NCI-H510A treated with DMSO at 0.1 percent for 48 hours (cell line): ENCODE measurements at places on chromosomes 11 and 22.
A peak's percentile ranks its signal among the peaks of the same experiment; 100 is the strongest.

GRCh38 chr11:75204012-75204674 lies 36.4 kb upstream of the TPBGL start:
- no peak for DNase-seq

DNA sequence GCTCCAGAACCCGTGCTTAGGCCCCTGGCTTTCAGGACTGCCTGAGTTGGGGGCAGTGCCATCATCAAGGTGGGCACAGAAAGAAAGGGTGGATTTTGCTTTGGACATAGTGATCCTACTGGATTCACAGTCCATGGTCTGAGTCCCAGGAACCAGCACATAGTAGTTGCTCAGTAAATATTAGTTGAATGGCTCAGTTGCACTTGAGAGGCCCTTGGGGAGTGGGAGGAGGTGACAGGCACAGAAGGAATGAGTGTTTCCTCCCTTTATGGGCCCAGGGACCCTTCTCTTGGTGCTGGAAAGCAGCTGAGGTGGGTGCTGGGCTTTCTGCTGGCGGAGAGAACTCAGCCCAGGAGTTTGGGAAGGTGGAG lies 16.6 kb downstream of the ARHGEF17 start:
- DNase-seq, result no peak

GRCh38 chr11:36160091-36160490 lies 129.1 kb downstream of the COMMD9 start:
- DNase-seq, result no peak

DNA sequence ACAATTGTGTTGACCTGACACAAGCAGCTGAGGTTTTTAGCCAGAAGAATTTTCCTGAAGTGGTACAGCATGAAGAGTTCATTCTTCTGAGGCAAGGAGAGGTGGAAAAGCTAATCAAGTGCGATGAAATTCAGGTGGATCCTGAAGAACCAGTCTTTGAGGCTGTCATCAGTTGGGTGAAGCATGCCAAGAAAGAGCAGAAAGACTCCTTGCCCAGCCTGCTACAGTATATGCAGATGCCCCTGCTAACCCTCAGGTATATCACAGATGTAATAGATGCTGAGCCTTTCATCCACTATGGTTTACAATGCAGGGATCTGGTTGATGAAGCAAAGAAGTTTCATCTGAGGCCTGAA lies 12.9 kb upstream of the SCARF2 start:
- no peak for DNase-seq

- no peak for DNase-seq
These were observed 24.1 kb upstream of the ANO1 start for GRCh38 chr11:70054004-70054403.

GRCh38 chr22:38943201-38943600 lies 14.2 kb upstream of the APOBEC3A start:
- DNase-seq, result no peak

DNA sequence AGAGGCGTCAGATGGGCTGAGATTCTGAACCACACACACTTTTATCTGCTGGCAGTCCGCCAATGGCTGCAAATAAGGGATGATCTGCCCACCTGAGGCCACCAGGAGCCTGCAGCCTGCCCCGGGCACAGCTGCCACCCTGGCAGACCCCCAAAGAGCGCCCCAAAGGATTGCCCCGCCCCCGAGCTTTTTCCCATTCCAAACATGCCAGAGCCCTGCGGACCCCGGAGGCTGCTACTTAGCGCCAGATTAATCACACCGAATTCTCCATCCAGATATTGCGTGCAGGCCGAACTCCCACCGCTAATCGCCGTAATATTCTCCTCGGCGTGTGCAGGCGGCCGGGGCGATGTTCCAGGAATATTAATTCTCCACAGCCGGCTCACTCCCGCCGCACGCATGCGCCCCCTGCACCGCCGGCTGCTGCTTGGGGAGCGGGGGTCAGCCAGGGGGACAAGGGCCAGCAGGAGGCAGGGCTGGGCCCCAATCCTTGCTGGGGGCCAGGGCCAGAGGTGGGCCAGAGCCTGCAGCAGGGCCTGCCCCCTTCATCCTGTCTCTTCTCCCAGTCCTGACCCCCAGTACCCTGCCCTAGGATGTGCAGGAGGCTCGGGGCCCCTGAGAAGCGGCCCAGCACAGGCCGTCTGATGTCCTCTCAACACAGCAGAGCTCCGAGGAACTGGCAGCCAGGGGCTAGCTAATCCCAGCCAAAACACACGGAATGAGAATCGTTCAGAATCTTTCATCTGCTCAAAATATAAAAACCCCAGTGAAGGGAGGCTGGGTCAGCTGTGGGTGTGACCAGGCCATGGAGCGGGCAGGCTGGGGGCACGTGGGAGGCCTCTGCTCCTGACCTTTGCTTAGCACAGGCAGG lies 19.5 kb upstream of the TCF20 start:
- no peak for DNase-seq

GRCh38 chr11:22577854-22578253 lies 47.8 kb downstream of the FANCF start:
- DNase-seq, result no peak

DNA sequence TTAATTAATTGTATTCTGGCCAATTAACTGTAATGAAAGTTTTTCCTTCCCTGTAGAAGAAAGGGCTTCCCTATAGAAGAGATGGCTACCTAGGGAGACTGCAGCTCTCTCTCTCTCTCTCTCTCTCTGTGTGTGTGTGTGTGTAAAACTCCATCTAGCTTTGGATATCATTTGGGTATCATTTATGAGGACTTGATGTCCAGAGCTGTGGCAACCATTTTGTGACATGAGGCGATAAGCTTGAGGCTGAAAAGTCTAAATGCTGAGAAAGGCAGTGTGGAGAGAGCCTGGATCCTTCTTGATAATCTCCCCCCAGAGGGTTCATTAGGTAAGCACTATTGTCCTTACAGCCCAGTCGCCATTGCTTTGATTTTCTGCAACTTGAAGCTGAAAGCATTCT lies 30.7 kb upstream of the RASD2 start:
- DNase-seq, result no peak

GRCh38 chr11:72069200-72069599 lies 11.1 kb downstream of the NUMA1 start:
- DNase-seq, result no peak

- no peak for DNase-seq
These were observed 355.4 kb downstream of the ETS1 start for GRCh38 chr11:128231845-128232410.

DNA sequence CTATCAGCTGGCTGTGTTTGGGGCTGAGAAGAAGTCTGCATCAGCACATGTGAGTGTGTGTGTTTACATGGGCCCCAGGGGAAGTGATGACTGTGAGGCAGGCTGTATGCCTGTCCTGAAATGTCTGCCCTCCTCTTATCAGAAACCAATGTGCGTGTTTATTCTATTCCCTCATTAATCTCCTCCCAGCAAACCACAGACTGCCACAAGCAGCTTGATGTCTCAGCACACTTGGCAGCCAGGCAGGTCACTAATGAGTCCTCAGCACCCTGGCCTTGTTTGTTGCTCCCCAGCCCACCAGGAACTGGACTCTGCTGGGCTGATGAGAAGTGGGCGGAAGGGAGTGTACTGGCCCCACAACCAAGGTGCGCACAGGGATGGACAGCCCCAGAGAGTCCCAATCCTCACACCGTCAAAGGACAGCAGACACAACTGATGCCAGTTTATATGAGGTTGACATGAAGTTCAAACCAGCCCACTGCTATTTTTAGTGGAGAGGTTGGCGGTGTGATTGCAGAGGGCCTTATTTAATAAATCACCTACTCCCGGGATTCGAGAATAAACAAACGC lies 225.8 kb downstream of the ETS1 start:
- peak; percentile 95 for DNase-seq

- DNase-seq, result no peak
These were observed 21.1 kb downstream of the NCAPD3 start for GRCh38 chr11:134202661-134203060.

DNA sequence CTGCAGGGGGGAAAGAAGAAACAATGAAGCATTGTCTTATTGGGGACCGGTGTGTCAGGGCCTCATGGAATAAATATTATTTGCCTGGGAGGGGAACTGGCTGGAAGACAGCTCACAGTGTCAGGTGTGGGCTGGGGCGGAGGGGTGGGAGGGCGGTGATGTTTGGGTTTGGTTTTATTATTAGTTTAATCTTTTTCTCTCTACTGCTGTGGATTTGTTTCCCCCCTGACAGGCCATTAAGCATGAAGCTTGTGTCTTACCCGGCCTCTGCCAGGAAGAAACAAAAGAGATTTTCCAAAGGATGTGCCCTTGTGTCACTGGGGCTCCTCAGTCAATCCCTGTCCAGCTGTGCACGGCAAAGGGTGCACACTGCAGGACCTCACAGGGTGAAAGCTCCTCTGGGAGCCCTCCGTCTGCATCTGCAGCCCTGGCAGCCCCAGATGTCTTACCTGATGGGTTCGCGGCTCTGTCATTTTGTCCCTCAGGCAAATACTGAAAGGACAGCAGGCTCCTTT lies 203.1 kb upstream of the TMEM45B start:
- no peak for DNase-seq

- DNase-seq, result no peak
These were observed 42.8 kb downstream of the ALX4 start for GRCh38 chr11:44267006-44267749.

DNA sequence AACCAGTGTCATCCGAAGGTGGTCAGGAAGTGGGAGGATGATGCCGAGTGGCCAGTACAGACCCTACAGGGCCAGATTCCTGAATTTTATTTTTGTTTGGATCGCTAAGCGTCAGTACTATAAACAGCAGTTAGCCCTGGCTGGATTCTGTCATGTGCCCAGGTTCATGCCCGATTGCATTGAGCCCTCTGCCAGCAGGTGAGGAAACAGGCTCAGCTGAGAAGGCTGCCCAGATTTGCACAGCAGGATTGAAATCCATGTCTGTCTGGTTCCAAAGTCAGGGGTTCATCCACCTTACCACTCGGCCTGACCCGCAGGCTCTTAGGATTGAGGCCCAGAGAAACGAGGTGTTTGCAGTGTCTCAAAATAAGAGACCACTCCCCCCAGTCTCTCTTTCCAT lies 9.1 kb upstream of the TBC1D22A start:
- no peak for DNase-seq

- no peak for DNase-seq
These were observed 23.9 kb upstream of the TSPAN18 start for GRCh38 chr11:44702889-44703288.

GRCh38 chr11:116294630-116295029 lies 478.2 kb downstream of the BUD13 start:
- no peak for DNase-seq

DNA sequence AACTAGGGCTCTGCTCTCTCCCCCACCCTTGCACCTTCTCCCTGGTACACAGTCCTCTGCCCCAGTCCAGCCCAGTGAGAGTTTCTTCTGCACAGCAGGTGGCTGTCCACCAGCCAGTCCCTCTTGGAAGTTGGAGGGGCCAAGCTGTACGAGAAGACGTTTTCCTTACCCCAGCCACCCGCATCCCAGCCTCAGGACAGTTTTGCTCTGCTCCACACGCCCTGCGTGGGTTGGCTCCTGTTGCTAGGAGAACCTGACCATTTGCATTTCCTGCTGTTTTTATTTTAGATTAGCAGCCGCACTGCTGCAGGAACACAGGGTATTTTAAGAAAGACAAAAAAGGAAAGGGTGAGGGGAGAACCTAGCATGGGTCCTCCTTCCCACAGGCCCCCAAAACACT lies 17.6 kb upstream of the NRGN start:
- DNase-seq, result no peak

GRCh38 chr11:127651888-127652221 lies 651.3 kb upstream of the KIRREL3 start:
- no peak for DNase-seq

GRCh38 chr11:47302853-47303252 lies 32.9 kb downstream of the MADD start:
- DNase-seq, result no peak
